ENCODE measurements at places on chromosomes 4 and X.

GRCh38 chr4:1012034-1012739 lies 761 bp downstream of the FGFRL1 start:
- DNase-seq, result no peak

DNA sequence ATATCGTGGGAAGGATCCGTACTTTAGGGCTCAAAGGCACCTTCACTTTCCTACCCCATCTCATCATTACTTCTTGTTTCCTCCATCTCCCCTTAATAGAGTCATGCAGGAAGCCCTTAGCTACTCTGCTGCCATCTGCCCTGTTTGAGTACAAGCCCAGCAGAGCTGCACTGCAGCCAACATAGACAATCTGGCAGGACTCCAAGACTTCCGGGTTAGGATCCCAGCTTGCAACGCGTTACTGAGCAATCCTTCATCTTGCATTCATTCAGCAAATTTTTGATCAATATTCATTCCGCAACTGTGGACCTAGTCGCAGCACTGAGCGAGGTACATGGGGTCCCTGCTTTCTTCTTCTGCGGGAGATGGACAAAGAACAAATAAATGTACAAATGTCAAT lies 344.9 kb downstream of the BCOR start:
- DNase-seq, result peak; percentile 70

- DNase-seq, result no peak
These were observed 13.8 kb upstream of the CDKL2 start for GRCh38 chr4:75644095-75644494.

DNA sequence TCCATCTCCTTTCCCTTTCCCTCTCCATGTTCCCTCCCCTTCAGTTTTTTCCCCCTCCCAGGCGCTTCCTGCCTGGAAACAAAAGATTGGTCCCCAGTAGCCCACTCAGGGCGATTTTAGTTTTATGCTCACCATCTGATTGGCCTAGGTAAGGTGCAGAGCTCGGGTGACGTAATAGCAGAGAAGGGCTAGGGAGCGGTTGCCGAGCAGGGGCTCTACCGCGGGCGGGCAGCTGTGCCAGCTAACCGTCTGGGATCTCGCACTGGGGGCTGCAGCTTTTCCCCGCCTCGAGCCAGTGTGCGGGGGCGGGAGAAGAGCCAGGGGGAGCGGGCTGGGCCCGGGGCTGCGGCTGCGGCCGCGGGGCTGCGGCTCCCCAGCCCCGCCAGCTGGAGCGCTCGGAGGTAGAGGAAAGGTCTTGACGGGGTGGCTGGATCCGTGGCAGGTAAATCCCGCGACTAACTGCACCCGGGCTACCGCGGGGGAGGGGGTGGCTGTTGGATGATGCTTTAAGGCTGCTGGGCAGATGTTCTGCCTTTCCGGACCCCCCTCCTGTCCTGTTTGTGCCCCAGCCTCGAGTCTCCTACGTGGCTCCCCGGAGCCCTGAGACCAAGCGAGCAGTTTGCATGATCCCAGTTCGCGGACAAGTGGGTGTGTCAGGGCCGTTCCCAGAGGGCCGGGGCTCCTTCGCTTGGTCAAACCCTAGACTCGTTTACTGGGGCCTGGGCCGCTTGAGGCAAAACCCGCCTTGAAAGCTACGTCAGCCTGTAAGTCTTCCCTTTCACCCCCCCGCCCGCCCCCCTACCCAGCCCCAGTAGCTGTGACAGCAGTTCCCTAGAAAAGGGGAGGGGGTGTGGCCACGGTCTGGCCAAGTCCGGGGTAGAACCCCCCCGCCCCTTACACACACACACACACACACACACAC lies at the start of gene PAK3:
Gene PAK3, plus strand, starts transcription at position 218 of the 922 bp plus-strand sequence. CDS start 26,913 bp downstream, outside the sequence.
- peak; percentile 60 for DNase-seq

DNA sequence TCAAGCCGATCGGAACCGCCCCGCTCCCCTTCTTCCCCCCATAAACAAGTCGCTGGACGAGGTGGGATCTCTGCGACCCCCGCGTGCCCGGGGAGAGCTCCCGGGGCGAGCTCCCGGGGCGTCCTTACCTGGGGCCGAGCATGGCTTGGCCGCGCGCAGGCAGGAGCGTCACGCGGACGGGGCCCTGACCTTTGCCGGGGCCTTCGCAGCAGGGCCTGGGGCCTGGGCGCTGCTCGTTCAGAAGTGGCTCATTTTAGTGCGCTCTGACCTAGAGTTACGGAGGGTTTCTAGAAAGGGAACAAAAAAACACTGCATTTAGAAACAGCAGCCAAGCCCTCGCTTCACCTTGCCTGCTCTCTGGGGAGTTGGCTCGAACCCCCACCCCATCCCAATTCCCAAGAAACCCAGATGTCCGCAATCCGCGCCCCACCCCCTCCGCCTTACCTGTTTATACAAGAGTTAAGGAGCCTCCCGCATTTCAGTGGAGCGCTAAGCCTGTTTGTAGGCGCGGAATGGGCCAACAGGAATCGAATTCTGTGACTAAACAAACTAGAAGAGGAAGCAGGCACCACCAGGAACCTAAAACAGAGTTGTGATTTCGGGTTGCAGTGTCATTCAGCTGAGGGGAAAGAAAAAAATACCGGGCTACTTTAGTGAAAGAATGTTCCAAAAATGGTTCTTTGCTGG lies 814 bp upstream of the RBM47 start:
- DNase-seq, result no peak

DNA sequence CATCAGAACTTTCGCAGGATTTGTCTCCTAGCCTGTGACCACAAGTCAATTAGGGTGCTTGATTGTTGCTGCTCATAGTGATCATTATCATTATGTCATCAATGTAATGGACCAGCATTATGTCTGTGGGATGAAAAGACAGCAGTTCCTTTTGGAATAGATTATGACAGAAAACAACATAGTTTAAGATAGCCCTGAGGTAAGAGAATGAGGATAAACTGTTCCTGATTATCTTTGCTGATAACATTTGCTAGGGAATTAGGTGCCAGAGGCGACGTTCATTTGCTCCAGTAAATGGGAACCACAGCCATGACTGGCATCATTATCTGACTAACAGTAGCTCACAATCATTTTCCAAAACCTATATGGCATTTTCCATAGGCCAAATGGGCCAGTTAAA lies 12.7 kb upstream of the THOC2 start:
- no peak for DNase-seq

- no peak for DNase-seq
These were observed 684.5 kb upstream of the CT83 start for GRCh38 chrX:117147249-117147648.

DNA sequence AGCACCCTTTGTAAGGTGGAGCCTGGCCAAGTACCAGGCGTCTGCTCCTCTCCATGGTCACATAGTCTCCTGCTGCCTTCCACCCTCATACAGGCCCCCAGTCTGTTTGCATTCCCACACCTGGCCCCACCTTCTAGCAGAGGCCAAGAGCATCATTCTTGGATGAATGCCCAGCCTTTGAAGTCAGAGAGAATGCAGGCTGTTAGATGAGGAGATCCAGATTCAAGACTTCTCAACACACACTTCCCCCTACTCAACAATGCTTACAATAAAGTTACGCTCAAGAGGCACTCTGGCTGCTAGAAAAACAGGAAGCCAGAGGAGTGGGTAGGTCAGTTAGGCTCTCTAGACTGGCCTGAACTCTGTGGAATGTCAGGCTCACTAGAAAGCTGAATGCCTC lies 43.3 kb downstream of the SHROOM4 start:
- no peak for DNase-seq

DNA sequence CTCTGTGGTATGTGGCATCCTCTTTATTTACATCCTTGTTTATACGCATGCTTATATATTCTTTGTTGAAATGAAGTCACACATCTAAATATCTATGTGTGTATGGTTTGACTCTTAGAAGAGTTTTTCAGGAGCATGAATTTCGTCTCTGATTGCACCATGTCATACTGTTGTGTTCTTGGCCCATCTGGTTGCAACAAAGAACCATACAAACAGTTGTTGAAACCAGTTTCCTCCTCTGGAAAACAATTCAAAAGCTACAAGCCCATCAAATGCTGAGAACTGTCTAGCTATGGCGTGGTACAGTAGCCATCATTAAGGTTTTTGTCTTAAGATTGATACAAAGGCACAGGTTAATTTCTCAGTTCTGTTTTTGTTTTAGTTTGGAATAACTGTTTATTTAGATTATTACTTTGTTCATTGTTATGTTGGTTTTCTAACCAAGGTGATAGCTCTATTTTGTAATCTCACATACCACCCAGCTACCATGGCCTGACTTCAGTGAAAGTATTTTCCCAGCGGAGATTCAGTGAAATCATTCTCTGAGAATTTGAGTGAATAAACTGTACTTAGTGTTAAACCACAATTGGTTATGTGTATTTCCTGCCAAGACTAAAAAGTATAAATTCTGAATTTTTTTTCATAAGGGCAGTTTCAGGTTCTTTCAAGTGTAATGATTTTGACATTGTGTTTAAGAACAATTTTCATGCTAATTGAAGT lies 91.0 kb downstream of the ARHGAP24 start:
- peak; percentile 54 for DNase-seq

- no peak for DNase-seq
These were observed 508.7 kb downstream of the TRIML1 start for GRCh38 chr4:188647820-188648370.

DNA sequence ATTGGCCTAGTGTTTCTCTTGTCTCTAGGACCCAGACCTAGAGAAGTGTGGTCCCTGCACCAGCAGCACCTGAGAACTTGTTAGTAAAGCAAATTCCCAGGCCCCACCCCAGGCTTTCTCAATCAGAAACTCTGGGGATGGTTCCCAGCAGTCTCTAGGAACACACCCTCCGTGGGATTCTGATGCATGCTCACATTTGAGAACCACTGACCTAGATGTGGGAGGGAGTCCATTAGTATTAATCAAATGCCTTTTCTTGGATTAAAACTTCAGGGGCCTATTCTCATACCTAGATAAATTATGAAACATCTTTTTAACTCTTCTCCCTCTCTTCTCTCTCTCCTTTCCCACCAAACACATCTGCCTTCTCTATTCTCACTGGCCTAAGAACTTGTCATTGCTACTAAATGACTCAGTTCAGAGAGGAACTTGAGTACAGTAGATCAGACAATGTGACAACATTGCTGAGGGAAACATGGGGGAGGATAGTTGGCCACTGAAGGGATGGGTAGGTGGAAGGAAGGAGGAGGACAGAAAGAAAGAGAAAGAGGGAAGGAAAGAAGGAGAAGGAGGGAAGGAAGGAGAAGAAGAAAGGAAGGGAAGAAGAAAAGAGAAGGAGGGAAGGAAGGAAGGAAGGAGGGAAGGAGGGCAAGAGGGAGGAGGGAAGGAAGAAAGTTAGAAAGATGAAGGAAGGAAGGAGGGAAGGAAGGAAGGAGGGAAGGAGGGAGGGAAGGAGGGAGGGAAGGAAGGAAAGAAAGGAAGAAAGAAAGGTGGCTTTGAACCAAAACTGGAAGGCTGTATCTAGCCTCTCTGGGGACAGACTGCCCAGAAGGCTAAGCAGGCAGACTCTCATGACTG lies 132.7 kb upstream of the MAP3K15 start:
- no peak for DNase-seq

DNA sequence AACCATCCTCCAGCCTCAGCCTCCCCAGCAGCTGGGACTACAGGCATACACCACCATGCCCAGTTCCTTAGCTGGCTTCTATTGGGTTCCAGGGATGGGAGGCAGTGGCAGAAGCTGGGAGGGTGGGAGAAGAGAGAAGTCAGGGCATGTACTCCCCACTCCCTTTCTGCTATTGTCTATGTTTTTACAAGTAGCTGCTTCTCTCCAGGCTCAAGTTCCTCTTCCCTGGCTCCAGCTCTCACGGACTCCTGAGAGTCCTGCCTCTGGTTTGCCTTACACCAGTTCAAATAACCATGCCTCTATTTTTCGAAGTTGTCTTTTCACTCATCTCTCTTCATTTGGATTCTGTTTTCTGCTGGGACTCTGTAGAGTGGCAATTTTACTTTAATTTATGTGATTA lies 2.9 kb downstream of the TBC1D9 start:
- DNase-seq, result no peak

GRCh38 chr4:188624370-188624769 lies 485.1 kb downstream of the TRIML1 start:
- DNase-seq, result no peak

DNA sequence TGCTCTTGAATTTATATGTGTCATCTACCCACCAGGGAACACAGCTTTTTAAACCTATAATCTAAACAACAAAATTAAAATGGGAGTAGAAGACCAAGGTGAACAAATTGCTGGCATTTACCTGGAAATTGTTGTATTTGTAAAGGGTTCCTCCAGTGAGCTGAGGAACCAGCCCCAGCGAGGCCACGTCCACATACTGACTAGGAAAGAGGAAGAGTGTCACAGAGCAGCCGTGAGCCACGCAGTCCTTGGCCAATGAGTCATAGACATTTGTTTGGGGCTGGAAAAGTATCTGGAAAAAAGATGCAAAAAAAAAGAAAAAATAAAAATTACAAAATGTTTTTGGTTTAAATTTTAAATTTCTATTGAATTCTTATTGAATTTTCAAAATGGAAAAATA lies 58.7 kb downstream of the METTL14 start:
- no peak for DNase-seq

DNA sequence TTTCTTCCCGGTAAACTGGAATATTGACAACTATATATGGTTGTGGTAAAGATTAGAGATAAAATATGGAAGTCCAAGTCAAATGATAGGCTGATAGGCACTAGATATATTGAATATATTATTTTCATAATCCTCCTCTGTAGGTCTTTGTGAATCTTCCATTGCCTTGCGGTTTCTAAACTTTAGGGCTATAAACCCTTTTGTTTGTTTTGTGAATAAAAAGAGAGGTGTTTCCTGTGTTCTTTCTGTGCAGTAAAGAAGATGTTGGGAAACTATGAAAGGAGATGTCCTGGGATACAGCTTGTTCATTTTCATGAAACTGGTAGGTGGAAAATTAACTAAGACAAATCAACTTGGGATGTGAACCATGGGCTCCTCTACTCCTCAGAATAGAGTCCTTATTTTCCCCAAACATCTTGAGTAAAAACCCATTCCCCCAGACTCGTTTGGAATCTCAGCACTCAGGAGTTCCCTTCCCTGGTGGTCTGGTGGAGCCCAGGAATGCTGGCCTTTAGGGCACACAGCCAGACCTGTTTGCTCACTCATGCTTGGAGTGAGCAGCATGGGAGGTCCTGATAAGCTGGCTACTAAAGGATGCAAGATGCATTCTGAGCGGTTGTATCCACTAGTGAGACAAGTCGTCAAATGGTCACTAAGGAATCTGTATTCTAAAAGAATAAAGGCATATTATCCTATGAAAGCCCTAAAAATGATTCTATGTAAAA lies 22.2 kb downstream of the PRDM8 start:
- peak; percentile 42 for DNase-seq

DNA sequence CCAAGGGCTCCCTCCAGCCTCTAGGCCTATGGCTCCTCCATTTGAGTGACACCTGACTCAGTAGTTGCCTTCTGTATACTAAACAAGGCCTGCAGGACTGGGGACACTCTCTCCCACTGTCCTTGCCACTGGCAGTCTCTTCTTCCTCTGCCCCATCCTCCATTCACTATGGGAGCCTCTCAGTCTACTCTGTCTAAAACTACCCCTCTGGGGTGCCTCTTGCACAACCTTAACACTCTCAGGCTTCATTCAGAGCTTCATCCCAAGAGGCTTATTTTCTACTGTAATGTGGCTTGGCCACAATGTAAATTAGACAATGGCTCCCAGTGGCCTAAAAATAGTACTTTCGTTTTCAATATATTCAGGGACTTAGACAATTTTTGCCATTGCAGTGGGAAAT lies 133.0 kb downstream of the ZC4H2 start:
- DNase-seq, result no peak

GRCh38 chr4:83572848-83573247 lies 36.9 kb downstream of the GPAT3 start:
- DNase-seq, result no peak

Data from fibroblast of pulmonary artery (primary cell).